ENCODE measurements at places on chromosomes 5 and 9.
A peak's percentile ranks its signal among the peaks of the same experiment; 100 is the strongest.

DNA sequence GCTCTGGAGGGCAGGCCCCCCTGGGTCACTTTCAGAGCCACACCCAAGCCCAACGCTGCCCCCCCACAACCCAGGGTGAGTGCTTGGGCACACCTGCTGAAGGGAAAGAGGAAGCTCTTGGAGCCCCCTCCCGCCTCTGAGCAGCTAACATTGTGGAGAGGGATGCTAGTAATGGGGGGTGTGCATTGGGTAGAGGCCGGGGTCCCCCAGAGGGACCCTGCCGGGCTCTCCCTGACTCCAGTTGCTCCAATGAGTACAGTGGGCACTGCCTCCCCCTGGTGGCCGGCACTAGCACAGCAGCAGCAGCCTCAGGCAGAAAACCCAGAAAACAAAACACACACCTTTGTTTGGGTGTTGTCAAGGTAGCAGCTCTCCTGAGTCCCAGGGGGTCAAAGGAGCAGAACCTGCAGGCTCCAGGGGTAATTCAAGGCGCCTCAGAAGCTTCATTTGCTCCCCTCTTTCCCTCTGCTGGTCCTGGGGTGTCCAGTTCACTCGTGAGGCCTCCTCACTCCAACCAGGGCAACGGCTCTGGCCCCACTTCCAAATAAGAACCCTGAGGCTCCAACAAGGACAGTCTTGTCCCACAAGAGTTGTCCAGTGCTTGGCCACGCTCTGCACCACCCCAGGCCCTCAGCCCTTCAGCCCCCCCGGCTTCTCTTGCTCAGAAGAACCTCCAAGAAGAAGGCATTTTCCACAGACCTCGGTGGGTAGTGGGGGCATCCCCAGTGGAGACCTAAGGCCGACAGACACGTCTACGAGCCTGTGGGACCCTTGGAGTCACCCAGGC is 16.1 kb downstream of the GBGT1 start:
- DNase-seq = peak; percentile 73

DNA sequence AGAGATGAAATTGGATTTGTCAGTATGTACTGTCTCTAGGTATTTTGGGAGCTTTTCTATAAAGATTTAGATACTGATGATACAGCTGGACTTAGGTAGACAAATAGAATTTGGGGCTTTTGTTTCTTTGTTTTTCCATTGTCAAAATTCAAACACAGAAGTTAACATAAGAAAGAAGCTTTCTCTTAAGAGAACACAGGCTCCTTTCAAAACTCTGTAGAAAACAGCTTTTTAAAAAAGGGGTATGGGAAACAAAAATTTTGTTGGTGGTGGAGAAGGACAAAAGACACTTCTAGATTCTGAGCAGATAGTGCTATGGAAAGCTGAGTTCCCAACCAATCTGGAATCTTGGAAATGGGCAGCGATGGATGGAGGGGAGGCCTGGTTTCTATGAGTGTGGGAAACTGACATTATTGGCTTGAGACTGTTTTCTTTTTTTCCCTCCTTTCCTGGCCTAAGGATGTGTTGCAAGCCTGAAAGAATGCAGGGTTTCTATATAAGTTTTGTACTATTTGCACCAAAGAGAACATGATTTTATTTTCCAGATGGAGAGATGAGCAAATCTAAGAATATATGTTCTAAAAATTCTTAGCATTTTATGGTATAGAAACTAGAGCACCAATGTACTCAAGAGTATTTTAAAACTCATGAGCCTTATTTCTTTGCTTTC is 240.0 kb downstream of the PRR16 start:
- no peak for DNase-seq

DNA sequence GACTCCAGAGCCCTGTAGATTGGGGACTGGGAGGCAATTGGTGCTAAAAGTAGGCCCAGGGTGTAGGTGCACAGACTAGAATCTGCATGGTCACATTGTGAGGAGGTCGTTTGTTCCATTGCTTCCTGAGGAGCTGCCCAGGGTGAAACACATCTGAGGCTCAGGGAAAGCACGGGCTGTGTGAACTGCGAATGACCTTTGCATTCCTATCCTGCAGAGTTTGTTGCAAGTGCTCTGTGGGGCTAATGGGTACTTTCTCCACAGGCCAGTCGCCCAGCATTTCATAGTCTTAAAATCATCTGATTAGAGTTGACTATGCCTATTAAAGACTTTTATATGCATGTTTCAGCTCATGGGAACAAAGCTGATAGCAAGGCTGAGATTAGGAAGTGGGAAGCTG is 14.4 kb upstream of the SLC46A2 start:
- DNase-seq = no peak

- no peak for DNase-seq
Measured at GRCh38 chr5:132387640-132388117, 18.2 kb downstream of the SLC22A5 start.

DNA sequence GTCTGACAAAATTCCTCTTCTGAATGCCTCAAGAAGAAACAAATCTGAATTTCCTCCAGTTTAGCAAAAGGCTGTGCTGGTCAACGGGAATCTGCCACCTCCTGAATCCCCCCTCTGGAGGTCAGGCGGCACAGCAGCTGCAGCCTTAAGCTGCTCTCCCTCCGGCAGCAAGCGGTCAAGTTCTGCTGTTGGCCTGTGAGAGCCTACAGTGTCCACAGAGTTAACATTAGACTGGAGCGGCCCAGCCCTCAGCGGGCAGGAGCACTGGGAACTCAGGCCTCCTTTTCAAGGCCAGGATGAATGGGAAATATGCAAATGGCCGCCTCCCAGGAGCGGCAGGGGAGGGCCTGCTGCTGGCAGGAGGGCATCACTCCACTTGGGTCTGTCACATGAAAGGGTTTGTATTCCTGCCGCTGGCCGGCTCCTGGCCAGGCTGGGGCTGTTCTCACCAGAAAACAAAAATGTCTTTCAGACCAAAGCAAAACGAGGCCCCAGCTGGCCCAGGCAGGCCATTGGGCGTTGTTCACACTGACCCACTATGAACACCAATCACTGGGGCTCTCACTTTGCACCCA is 8.2 kb downstream of the ACSL6 start:
- DNase-seq = no peak

GRCh38 chr5:159427180-159428012 is 97.1 kb upstream of the IL12B start:
- DNase-seq = no peak

GRCh38 chr5:81530919-81531318 is 137.0 kb upstream of the ACOT12 start:
- no peak for DNase-seq

DNA sequence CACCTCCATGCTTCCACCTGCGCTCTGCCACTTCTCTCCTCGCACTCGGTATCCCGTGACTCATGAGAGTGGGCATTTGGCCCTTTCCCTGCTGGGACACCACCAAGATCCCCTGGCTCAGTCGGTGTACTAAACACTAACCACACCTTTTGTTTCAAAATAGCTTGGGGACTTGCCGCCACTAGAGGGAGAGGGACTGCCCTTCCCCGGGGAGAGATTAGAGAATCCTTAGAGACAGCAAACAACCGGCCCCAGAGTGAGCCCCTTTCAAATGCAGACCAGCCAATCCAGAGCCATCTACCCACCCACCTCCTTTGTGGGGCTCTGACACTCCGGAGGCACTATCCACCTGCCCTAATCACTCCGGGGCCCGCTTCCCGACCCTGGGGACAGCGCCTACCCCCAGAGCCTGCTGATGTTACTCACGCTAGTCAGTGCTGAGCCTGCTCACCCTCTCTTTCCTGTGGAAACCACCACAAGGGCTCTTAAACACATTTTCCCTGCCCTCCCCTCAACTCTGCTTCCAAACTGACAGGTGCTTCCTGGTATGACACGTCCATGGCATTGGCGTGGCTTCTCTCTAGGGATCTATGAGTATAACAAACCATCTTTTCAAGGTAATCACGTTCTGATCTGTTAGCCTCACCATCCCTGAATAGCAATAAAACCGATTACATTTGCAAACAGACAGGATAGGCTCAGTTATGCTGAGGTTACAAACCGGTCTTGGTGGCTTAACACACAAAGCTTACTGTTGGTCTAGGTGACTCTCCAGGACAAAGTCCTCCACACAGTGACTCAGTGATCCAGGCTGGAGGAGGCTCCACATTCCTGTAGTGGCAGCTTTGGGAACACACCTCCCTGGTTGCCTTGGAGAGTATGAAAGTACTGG is 180.1 kb upstream of the MVB12B start:
- peak; percentile 95 for DNase-seq

DNA sequence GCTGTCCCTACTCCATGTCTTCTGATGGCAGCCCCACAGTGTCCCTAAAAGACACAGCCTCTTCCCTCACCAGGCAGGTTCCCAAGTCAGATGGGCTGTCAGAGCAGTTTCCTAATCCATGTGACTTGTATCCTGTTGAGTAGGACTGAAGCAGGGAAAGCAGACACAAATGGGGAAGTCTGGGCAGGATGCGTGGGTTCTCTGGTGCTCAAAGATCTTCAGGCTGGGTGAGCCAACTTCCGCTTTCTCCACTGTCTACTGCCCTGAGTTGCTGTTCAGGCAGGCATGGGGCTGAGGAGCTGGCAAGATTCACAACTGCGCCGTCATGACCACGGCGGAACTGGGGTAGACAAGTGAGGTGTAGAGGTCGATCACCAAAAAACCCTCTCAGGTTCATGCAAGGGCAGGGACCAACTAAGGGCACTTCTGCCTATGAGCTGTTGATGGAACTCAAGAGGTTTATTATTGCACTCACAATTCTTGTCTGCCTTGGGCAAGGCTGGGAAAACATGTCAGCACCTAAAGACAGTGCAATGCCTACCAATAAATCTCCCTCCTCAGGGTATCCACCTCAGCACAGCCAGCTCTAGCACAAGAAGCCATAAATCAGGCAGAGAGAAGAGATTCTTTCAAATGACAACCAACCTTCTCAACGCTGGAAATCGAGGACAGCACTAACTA is 83.4 kb downstream of the RAPGEF1 start:
- no peak for DNase-seq

GRCh38 chr9:84123648-84124406 is 143.2 kb downstream of the RMI1 start:
- DNase-seq = no peak

- DNase-seq = no peak
Measured at GRCh38 chr5:93790401-93790800, 49.0 kb upstream of the POU5F2 start.

- DNase-seq = peak; percentile 1
Measured at GRCh38 chr5:138180183-138180782, 1.4 kb downstream of the KIF20A start.

DNA sequence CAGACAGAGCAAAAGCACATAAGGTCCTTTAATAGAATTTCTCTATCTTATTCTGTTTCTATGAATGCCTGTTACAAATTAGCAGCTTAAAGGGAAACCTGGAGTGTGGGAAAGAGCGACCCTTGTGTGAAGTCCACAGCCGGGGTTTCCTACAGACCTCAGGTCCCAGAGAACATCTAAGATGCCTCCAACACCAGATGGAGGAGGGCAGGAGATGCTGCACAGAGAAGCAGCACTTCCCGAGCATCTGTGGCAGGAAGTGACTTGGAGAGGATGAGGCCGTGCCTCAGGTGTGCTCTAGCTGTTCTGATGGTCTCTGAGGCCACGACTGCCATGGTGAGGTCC is 26.8 kb downstream of the IRF1 start:
- DNase-seq = no peak

- no peak for DNase-seq
Measured at GRCh38 chr5:78518365-78519197, 130.0 kb downstream of the LHFPL2 start.

- DNase-seq = no peak
Measured at GRCh38 chr9:95816716-95817115, 58.8 kb upstream of the ERCC6L2 start.

DNA sequence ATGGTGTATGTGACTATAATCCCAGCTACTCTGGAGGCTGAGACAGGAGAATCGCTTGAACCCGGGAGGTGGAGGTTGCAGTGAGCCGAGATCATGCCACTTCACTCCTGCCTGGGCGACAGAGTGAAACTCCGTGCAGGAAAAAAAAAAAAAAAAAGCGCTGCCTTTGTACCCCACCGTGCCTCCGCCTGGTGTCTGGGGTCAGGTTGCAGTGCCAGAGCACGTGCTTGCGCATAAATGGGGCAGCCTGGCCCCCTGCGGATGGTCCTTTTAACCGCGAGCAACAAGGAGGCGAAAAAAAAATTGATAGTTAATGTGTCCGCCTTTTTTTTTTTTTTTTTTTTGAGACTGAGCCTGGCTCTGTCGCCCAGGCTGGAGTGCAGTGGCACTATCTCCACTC is 6.3 kb upstream of the CCNB1 start:
- DNase-seq = no peak

DNA sequence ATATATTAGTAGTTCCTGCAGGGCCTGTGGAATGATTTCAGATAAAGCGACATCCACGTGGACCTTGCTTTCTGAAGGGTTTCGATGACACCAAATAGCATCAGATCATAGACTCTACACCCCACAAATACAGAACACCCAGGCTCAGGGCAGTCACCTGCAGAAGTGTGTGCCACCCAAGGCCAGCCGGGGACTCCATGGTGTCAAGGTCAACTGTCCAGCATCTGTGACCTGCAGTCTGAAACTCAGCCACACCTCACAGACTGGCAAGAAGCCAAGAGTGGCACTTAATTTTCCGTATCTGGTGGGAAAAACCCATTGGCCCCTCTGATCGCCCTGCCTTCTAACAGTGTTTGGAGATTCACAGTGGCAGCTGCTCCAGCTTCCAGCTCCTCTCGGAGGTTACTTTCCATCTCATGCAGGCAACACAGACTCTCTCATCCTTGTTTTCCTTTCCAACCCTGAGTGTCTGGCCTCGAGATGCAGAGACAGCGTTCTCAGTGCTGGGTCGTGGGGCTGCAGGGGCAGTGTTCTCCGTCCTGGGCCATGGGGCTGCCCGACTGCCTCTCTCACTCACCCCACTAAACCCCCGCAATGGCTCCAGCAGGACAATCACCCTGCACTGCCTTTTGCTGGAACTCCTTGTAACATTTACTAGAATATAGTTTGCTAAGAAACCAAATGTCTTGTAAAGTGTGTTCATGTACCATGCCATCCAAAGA is 221.9 kb downstream of the IRX2 start:
- DNase-seq = no peak

- peak; percentile 18 for DNase-seq
Measured at GRCh38 chr9:489198-490197, 274.8 kb downstream of the DOCK8 start.

GRCh38 chr9:21968331-21969010 is 25.7 kb downstream of the CDKN2A start:
- no peak for DNase-seq

DNA sequence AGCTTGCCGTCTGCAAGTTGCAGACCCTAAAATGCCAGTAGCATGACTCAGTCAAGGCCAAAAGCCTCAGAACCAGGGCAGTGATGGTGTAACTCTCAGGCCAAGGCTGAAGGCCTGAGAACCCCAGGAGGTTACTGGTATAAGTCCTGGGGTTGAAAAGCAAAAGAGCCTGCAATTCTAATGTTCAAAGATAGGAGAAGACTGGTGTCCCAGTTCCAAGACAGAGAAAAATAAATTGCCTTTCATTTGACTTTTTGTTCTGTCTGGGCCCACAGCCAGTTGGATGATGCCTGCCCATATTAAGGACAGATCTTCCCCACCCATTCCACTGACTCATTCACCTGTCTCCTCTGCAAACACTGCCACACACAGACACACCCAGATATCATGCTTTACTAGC is 673.2 kb downstream of the CDH18 start:
- no peak for DNase-seq

- no peak for DNase-seq
Measured at GRCh38 chr5:33840927-33841547, 50.8 kb downstream of the ADAMTS12 start.

All from DMS153 (cell line).